ENCODE measurements at places on chromosomes 1 and 21. TPM values are rescaled to one million over a fixed set of nuclear protein-coding genes. Genes with fewer than 3 reads are reported as not detected.
A peak's percentile ranks its signal among the peaks of the same experiment; 100 is the strongest.

Gene ZNF496
- 27.5 TPM for total RNA-seq

Gene ARHGEF19
- total RNA-seq: 7.4 TPM

- peaks cover 2% of the 10 kb centered on the region for H3K27me3 ChIP-seq
- H3K27ac ChIP-seq: no peak overlapping the region
- no peaks in the 10 kb centered on the region for H3K36me3 ChIP-seq
- no peak overlapping the region for H3K4me3 ChIP-seq
- DNase-seq: peak; percentile 87
Observed at GRCh38 chr1:149887456-149888246, 11.7 kb upstream of the BOLA1 start.

- H3K27ac ChIP-seq: no peak overlapping the region
- DNase-seq: no peak
- H3K4me1 ChIP-seq: no peaks in the 10 kb centered on the region
- no peaks in the 10 kb centered on the region for H3K27me3 ChIP-seq
- no peaks in the 10 kb centered on the region for H3K36me3 ChIP-seq
Observed at GRCh38 chr1:182279302-182279701, 112.3 kb downstream of the GLUL start.

- no peaks in the 10 kb centered on the region for H3K27me3 ChIP-seq
- no peaks in the 10 kb centered on the region for H3K36me3 ChIP-seq
- H3K27ac ChIP-seq: no peak overlapping the region
- no peak overlapping the region for H3K4me3 ChIP-seq
- no peak for DNase-seq
- no peaks in the 10 kb centered on the region for H3K4me1 ChIP-seq
Observed at GRCh38 chr1:9150582-9151327, 21.9 kb upstream of the GPR157 start.

DNA sequence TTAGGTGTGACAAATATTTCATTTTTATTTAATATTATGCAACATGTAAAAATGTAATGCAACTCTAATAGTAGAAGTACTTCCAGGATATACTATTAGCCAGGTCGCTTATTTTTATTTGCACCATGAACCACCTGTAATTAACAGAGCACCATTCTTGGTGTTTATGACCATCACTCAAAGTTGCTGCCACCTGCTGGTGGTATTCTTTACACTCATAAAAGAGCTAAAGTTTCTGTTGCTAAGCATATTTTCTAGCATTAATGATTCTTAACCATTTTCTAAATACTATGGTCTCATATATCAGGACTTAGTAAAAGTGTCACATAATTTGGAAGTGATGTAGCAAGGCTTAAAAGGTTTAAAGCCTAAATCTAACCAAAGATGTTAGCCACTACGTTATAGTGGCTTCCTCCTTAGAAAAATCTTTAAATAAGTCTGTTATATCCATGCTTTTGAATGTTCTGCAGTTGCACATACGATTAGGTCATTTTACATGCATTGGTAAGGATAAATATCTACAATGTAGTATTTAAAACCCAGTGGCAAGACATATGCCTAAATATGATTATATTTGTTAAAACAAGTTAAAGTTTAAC is 244.5 kb downstream of the NEGR1 start:
- no peaks in the 10 kb centered on the region for H3K27me3 ChIP-seq
- no peak overlapping the region for H3K4me3 ChIP-seq
- no peaks in the 10 kb centered on the region for H3K4me1 ChIP-seq
- peak; percentile 44 for DNase-seq
- no peaks in the 10 kb centered on the region for H3K36me3 ChIP-seq

DNA sequence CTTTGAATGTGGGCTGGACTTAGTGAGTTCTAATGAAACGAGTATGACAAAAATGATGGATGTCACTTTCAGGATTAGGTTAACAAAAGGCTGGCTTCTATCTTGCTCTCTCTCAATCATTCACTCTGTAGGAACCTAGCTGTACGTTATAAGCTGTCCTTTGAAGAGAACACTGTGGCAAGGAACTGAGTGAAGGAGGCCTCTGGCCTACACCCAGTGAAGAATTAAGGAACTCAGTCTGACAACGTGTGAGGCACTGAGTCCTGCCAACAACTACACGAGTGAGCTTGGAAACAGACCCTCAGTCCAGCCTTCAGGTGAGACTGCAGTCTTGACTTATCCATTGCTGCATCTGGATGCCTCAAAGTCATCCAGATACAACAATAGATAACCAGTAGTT is 3.3 kb upstream of the DNTTIP2 start:
- no peak for DNase-seq
- H3K4me3 ChIP-seq: no peak overlapping the region
- H3K27ac ChIP-seq: no peak overlapping the region
- peaks cover 20% of the 10 kb centered on the region for H3K36me3 ChIP-seq

- H3K27ac ChIP-seq: no peak overlapping the region
- no peaks in the 10 kb centered on the region for H3K4me1 ChIP-seq
- H3K4me3 ChIP-seq: no peak overlapping the region
- no peak for DNase-seq
- H3K36me3 ChIP-seq: no peaks in the 10 kb centered on the region
Observed at GRCh38 chr1:158020886-158021620, 27.6 kb downstream of the KIRREL1 start.

Gene FLG2
- total RNA-seq: not detected

GRCh38 chr1:201563941-201564340 is 25.0 kb downstream of the NAV1 start:
- H3K4me1 ChIP-seq: peaks cover 2% of the 10 kb centered on the region
- H3K27me3 ChIP-seq: no peaks in the 10 kb centered on the region
- no peak overlapping the region for H3K27ac ChIP-seq
- DNase-seq: no peak
- no peak overlapping the region for H3K4me3 ChIP-seq
- no peaks in the 10 kb centered on the region for H3K36me3 ChIP-seq

- peak; percentile 87 for DNase-seq
- peaks cover 7% of the 10 kb centered on the region for H3K27me3 ChIP-seq
- H3K4me3 ChIP-seq: no peak overlapping the region
- H3K27ac ChIP-seq: no peak overlapping the region
Observed at GRCh38 chr1:1122078-1122811, 6.4 kb upstream of the C1orf159 start.

- DNase-seq: no peak
- no peaks in the 10 kb centered on the region for H3K27me3 ChIP-seq
- H3K4me3 ChIP-seq: no peak overlapping the region
- H3K4me1 ChIP-seq: peaks cover 32% of the 10 kb centered on the region
Observed at GRCh38 chr1:77424236-77424635, 142.4 kb downstream of the AK5 start.

- DNase-seq: no peak
- peak overlapping the region; percentile 43 for H3K27ac ChIP-seq
- H3K4me1 ChIP-seq: peaks cover 61% of the 10 kb centered on the region
- peaks cover 51% of the 10 kb centered on the region for H3K36me3 ChIP-seq
Observed at GRCh38 chr1:212610575-212610967, 2.0 kb downstream of the ATF3 start.

- H3K27me3 ChIP-seq: peaks cover 6% of the 10 kb centered on the region
- DNase-seq: no peak
- H3K27ac ChIP-seq: no peak overlapping the region
- no peak overlapping the region for H3K4me3 ChIP-seq
- peaks cover 12% of the 10 kb centered on the region for H3K4me1 ChIP-seq
- no peaks in the 10 kb centered on the region for H3K36me3 ChIP-seq
Observed at GRCh38 chr1:36605942-36606640, 123.4 kb upstream of the CSF3R start.

DNA sequence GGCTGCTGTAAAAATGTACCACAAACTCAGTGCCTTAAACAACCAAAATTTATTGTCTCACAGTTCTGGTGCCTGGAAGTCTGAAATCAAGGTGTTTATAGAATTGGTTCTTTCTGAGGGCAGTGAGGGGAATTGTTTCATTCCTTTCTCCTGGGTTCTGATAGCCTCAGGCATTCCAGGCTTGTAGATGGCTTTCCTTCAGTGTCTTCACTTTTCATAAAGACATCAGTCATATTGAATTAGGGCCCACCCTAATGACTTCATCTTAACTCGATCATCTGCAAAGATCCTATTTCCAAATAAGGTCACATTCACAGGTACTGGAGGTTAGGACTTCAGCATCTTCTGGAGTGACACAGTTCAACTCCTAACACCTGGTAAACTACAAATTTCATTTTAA is 15.0 kb downstream of the CDKN2C start:
- no peak overlapping the region for H3K27ac ChIP-seq
- no peak for DNase-seq
- H3K4me1 ChIP-seq: no peaks in the 10 kb centered on the region
- H3K4me3 ChIP-seq: no peak overlapping the region
- no peaks in the 10 kb centered on the region for H3K36me3 ChIP-seq

Gene PIK3C2B
- total RNA-seq: 28.9 TPM

DNA sequence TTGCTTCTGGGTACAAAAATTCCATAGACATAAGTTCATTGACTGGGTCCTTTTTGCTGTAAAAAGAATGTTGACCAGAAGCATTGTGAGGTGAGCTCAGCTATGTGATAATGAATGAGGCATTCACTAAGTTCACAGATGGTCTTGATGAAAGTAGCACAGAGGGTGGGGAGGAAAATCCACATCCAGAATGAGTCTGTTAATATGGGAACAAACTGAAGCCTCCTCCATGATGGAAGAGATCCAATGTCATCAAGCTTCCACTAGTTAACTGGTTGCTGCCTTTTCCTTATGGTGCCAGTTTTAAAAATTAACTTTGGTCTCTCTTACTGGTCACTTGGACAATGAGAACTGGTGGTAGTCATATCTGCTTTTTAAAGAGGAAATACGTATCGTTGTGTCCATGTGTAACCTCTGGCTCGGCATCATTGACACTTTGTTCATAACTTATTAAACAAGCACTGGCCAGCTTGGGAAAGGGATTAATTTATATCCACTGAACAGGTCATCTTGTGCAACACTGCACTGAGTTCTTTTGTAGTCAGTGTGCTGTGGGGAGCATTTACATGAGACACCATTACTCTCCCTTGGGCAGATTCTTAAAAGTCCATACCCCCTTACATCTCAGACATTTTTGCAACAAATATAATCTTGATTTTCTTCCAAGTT is 88.6 kb downstream of the ADAMTS1 start:
- no peak overlapping the region for H3K27ac ChIP-seq
- no peak for DNase-seq
- H3K4me1 ChIP-seq: no peaks in the 10 kb centered on the region

DNA sequence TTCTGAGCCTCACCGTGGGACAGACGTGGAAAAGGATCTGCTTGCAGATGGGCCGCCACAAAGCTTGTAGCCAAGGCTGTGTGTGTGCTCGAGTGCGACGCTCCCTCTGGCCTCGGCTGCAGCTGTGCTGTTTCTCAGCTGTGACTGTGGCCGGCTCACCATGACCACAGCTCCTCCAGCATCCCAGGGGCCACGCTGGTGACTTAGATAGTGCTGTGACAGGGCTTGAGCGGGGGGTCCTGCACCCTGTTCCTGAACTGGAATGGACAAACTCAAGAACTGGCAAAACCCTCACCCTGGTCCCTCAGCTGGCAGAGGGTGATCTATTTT is 17.4 kb upstream of the ACTRT2 start:
- H3K36me3 ChIP-seq: no peaks in the 10 kb centered on the region
- peaks cover 7% of the 10 kb centered on the region for H3K27me3 ChIP-seq
- H3K27ac ChIP-seq: no peak overlapping the region
- no peaks in the 10 kb centered on the region for H3K4me1 ChIP-seq
- no peak overlapping the region for H3K4me3 ChIP-seq

GRCh38 chr1:64892576-64893573 is 73.5 kb downstream of the JAK1 start:
- H3K27ac ChIP-seq: no peak overlapping the region
- H3K4me1 ChIP-seq: peaks cover 90% of the 10 kb centered on the region
- no peak for DNase-seq
- H3K27me3 ChIP-seq: no peaks in the 10 kb centered on the region
- H3K36me3 ChIP-seq: no peaks in the 10 kb centered on the region

Gene TARDBP
- 152 TPM for total RNA-seq

- peaks cover 5% of the 10 kb centered on the region for H3K27me3 ChIP-seq
- no peaks in the 10 kb centered on the region for H3K4me1 ChIP-seq
- H3K4me3 ChIP-seq: no peak overlapping the region
- no peak overlapping the region for H3K27ac ChIP-seq
Observed at GRCh38 chr1:60152891-60153290, 79.3 kb upstream of the C1orf87 start.

Gene TMEM125
- 0.81 TPM for total RNA-seq

- peaks cover 9% of the 10 kb centered on the region for H3K27me3 ChIP-seq
- H3K4me3 ChIP-seq: peak overlapping the region; percentile 73
- peak; percentile 70 for DNase-seq
- H3K4me1 ChIP-seq: peaks cover 26% of the 10 kb centered on the region
Observed at GRCh38 chr1:54488065-54488750, 59.8 kb upstream of the ACOT11 start.

Gene FAM229A
- 5.5 TPM for total RNA-seq

DNA sequence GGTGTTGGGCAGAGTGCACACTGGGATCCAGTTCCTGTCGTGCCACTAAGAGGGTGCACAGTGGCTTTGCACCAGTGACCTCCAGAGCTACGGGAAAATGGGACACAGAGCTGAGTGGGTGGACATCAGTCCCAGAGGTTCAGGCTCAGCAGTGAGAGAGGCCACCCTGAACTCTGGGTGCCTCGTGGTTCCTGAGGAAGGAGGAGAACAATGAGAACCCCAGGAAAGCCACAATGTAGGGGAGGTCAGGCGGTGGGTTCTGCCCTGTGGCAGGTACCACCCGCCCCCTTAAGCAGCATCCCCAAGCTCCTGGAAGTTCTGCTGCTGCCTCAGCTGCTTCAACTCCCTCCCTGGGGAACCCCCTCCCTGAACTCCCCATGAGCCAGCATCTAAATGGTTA is 112.2 kb downstream of the GRIK3 start:
- H3K4me3 ChIP-seq: no peak overlapping the region
- DNase-seq: no peak
- no peaks in the 10 kb centered on the region for H3K4me1 ChIP-seq
- H3K27ac ChIP-seq: no peak overlapping the region

Gene DENND1B
- 12.7 TPM for total RNA-seq

DNA sequence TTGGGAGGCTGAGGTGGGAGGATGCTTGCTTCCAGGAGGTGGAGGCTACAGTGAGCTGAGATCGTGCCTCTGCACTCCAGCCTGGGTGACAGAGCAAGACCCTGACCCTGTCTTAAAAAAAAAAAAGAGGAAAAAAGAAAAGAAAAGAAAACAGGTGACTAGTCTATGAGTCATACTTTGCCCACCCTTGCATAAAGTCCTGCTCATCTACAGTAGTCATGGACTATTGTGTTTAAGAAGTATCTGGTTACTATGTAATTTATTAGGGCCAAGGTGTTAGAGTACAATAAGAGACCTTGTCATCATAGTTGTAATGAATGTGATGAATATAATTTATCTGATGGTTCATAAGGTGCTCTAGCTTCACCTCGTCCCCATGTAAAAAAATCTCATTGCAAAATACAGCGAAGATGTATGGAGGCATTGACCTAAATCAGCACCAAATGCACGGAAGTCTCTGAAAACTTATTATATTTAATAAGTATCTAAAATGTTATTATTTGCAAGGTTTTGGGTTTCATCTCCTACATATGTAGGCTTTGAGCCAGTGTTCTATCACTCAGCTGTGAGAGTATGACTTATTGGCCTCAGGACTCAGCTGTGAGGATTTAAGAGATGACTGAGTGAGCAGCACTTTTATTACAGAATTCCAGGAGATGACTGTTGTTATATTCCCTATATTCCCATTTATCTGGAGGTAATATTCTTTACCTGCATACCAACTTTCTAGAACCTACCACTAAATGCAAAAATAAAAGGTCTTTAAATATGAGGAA is 19.9 kb upstream of the KCNJ6 start:
- no peak overlapping the region for H3K4me3 ChIP-seq
- H3K4me1 ChIP-seq: no peaks in the 10 kb centered on the region
- no peak overlapping the region for H3K27ac ChIP-seq
- no peaks in the 10 kb centered on the region for H3K36me3 ChIP-seq

GRCh38 chr1:187234706-187235105 is 406.0 kb downstream of the PLA2G4A start:
- DNase-seq: no peak
- no peaks in the 10 kb centered on the region for H3K36me3 ChIP-seq
- H3K27me3 ChIP-seq: no peaks in the 10 kb centered on the region
- no peak overlapping the region for H3K27ac ChIP-seq
- H3K4me3 ChIP-seq: no peak overlapping the region

Gene DNAJC6
- 2.2 TPM for total RNA-seq

Measured in activated CD8-positive, alpha-beta T cell treated with anti-CD3 and anti-CD28 coated beads for 36 hours (primary cell).